ENCODE measurements at places on chromosomes 3 and 15.

GRCh38 chr3:39638301-39638700 lies 170.8 kb downstream of the MOBP start:
- no peak for DNase-seq

GRCh38 chr15:62337934-62338333 lies 172.8 kb upstream of the C2CD4B start:
- DNase-seq, result no peak

DNA sequence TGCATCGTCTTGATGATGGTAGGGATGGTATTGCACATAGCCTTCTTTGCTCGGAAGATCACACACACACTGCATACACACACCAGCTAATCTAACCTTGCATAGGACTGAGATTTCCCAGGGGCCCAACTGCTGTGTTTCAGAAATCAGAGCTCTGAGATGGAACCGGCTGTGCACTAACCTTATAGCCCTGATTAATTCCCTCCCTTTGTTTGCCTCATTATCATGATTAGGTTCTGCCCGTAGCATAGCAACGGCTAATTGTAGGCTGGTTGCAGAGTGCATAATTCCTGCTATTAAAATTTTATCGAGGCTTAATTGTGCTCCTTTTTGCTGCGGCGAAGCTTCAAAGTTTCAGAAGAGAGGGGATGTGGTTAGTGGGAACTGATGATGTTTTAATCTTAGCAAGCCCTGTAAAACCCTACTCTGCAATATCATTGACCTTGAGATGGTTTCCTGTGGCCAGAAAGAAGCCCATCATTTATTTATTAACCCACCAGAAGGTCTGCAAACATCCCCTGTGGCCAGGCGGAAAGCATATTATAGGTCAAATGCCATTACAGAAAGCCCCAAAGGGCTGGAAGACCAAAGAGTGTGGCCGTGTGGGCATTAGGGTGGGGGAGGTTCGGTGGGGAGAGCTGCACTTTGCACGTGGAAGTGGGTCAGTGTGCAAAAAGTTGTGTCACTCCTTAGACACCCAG lies 56.2 kb upstream of the GLCE start:
- DNase-seq, result no peak

GRCh38 chr3:142958707-142959106 lies 4.8 kb downstream of the PAQR9 start:
- DNase-seq, result peak; percentile 35

GRCh38 chr15:89836267-89837133 lies 21.8 kb upstream of the ANPEP start:
- DNase-seq, result no peak

DNA sequence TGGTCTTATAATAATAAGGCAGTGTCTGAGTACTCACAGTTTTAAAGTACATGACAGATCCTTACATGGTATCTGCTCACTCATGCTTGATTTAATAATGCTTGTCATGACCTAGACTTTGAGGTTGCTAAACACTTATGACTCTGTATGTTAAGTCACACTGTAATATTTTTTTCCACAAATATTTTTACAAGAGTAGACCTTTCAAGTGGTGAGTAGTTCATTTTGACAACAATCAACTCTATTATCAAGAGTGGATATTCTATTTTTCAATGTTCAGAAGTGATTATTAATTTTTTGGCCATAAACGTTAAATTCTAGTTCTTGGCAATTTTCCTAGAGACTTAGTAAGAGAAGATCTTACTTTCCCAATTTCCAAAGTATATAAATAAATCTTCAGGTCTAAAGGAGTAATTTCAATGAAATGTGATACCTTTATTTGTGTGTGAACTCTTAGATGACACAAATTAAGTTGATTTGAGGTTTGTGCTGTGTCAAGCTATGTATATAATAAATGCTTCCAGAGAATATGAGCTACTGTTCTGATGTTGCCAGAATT lies 104.5 kb downstream of the NLGN1 start:
- no peak for DNase-seq

- no peak for DNase-seq
These were observed 341.6 kb downstream of the KCNH8 start for GRCh38 chr3:19489936-19490335.

DNA sequence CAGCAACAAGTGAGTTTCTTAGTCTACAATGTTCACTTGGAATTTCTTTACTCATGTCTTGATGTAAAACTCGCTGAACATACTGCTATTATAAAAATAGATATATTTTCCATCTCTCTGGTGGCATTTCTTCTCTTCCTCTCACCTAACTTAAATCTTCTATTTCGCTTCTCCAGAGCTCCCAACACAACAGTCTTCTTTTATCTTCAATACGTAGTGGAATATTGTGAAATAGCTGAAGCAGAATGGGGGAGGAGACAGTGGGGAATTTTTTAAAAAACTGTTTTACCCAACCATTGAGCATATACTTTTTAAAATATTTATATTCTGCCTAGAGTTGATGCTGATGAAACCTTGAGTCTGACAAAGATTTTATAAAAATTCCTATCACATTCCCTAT lies 548.5 kb downstream of the RBMS3 start:
- DNase-seq, result no peak

DNA sequence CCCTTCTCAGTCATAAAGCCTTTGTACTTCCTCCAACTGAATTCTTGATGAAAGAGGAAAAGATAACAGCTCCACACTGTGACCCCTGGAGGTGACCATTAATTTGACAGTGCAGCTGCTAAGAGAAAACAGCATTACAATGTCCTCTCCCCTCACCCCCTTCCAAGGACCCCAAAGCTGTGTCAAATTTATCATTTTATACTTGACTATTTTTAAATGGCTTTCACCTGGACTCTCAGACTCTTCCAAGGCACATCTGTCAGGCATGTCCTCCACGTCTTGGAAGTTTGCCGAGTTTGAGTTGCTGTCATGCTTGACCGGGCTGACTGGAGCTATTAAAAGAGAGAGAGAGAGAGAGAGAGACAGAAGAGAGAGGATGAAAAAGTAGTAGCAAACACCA lies 236.5 kb downstream of the WDR72 start:
- no peak for DNase-seq

DNA sequence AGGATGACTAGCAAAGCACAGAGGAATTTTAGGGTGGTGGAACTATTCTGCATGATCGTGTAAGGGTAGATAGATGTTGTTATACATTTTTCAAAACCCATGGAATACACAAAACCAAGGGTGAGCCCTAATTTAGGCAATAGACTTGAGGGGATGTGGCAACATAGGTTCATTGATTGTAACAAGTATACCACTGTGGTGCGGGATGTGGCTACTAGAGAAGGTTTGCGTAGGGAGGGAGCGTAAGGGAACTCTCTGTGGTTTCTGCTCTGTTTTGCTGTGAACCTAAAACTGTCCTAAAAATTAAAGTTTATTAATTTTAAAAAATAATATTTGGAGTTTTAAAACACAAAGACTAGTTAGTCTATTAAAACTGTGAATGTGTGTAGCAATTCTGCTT lies 202.8 kb downstream of the PLCL2 start:
- no peak for DNase-seq

GRCh38 chr3:180829409-180830405 lies 82.8 kb upstream of the FXR1 start:
- DNase-seq, result no peak

DNA sequence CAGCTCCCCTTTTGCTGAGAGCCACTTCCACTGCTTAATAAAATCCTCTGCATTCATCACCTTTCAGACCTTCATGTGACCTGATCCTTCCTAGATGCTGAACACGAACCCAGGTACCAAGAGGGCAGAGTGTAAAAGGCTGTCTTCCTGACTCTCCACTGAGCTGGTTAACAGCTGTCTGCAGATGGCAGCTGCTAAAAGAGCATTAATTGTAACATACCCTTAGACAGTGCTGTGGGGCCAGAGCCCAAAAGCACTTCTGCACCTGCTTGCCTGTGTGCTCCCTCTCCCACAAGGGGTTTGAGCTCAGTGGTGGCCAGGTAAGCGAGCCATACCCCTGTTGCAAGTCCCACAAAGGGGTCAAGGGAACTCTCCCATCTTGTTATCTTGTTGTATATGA lies 187.3 kb downstream of the UBE2E2 start:
- DNase-seq, result no peak

DNA sequence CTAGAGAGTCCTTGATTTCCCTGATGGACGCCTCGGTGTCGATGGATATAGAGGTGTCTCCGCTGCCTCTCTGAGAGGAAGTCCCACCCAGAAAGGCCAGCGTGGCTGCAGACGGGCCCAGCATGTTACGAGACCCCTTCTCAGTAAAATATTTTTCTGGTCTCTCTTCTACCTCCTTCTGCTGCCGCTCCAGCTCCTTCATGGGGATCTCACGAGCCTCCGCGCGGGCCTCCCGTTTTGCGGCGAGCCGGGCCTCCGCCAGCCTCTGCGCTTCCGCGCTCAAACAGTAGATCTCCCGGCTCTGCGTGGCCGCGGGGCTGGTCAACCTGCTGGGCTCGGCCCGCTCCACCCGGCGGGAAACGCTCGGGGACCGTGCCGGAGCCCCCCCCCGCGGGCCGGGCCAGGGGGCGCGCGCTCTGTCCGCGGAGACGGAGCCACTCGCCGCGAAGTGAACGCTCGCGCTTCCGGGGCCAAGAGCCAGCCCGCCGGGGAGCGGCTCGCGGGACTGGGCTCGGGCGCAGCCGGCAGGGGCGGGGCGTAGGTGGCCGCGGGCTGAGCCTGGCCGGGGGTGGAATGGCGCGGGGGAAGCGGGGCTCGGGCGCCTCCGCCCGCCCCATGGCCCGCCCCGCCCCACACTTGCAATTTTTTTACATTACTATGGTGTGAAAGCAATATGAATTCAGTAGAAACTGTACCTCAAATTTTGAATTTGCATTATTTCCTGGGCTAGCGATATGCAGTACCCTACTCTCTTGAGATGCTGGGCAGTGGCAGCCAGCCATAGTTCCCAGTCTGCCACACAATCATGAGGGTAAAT lies 10.2 kb upstream of the KCNMB3 start:
- DNase-seq, result peak; percentile 90

- DNase-seq, result no peak
These were observed 26.6 kb downstream of the RFT1 start for GRCh38 chr3:53103397-53104296.

- no peak for DNase-seq
These were observed 326.5 kb upstream of the ZNF717 start for GRCh38 chr3:76111808-76112207.
